ENCODE measurements at places on chromosomes 3 and 15.

DNA sequence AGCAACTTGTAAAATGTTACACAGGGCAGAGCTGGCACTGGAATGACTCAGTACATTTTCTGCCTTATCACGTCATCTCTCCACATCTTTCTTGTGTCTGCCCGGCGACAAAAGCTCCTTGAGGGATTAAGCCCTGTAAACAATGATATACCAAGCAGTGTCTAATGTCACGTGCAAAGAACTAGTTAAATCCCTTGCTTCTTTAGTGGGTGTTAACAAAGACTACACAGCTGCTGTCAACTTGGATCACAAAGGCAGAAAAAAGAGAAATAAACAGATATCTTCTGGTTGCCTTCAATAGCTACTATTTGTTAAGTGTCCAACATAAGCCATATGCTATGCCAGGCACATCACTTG, 48.1 kb upstream of the FRMD4B start:
- no peak for DNase-seq

DNA sequence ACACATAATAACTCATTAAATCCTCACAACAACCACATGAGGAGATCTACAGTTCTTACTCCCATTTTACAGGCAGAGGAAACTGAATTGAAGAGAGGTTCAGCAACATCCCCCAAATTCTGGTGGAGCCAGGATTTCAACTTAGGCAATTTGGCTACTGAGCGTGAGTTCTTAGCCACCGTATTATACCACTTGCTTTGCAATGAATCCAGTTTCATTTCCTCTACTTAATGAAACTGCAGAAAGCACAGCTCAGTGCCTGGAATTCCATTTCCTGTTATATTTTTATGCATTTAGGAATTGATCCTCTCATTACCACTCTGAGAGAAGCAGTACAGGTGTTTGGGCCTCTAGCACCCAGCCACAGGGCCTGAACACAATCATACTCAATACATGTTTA, 4.3 kb downstream of the ZNF860 start:
- no peak for DNase-seq

DNA sequence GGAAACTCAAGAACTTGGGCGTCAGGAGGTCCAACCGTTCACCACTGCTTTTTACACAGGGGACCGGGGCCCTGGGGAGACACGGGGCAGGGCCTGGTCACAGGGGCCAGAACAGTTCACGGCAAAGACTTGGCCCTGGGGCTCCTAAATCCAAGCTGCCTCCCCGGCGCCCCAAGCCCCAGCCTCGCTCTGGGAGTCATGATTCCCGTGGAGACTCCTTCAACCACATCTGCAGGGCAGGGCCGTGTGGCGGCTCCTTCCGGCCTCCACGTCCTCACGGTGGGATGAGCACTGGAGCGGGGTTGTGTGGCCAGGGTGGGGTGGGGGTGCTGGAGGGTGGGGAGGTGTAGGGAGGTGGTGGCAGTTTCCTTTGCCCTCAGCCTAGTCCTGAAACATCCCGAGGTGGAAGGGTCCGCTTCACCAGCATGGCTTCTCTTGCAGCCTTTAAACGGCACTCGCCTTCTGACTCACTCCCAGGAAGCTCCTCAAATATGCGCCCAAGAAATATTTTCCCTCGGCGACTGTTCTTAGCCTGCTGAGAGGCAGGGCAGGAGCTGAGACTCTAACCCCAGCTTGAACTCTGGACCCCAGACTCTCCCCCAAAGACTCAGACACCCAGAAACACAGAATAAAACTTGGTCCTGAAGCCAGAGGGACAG, 1.8 kb downstream of the MUC4 start:
- no peak for DNase-seq

- DNase-seq: no peak
These were observed 25.6 kb upstream of the LARS2 start for GRCh38 chr3:45362758-45363157.

GRCh38 chr3:45790596-45790995, 5.7 kb downstream of the SLC6A20 start:
- DNase-seq: no peak

All from GM13977 (cell line).